ENCODE measurements at places on chromosomes 5 and 9. TPM values are rescaled to one million over a fixed set of nuclear protein-coding genes. Genes with fewer than 3 reads are reported as not detected.
A peak's percentile ranks its signal among the peaks of the same experiment; 100 is the strongest.

CCDC180 gene
- 0.03 TPM for total RNA-seq

MARVELD2 gene
- total RNA-seq: 0.17 TPM

BHMT2 gene
- total RNA-seq: not detected

FOXD4L5 gene
- not detected for total RNA-seq

IL9 gene
- not detected for total RNA-seq

GRCh38 chr5:6636293-6636692 lies 3.1 kb downstream of the SRD5A1 start:
- DNase-seq: no peak

DNA sequence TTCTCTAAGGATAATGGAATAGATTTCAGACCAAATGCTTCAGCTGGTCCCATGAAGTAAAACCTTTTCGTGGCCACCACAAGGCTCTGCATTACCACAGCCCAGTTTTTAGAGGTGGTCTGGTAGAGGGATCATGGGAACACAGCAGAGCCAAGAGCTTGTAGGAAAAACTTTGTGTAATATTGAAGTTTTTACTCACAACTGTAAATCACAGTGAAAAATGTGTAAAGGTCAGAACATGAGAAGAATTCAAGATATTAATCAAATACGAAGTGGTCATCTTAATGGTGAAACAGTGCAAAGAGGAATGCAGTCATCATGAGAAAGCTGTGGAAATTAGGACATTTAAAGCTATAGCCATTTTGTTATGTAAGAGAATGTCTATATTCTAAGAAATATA lies 197.5 kb downstream of the NPR3 start:
- no peak for DNase-seq

- no peak for DNase-seq
Measured at GRCh38 chr9:108951578-108951977, 17.4 kb downstream of the ABITRAM start.

- peak; percentile 5 for DNase-seq
Measured at GRCh38 chr9:98686961-98687855, 21.5 kb downstream of the GABBR2 start.

GRCh38 chr5:116539222-116539621 lies 35.4 kb downstream of the SEMA6A start:
- no peak for DNase-seq

GRCh38 chr5:63820577-63820976 lies 141.7 kb downstream of the HTR1A start:
- no peak for DNase-seq

- DNase-seq: no peak
Measured at GRCh38 chr9:128250839-128251731, 24.7 kb downstream of the GOLGA2 start.

DNA sequence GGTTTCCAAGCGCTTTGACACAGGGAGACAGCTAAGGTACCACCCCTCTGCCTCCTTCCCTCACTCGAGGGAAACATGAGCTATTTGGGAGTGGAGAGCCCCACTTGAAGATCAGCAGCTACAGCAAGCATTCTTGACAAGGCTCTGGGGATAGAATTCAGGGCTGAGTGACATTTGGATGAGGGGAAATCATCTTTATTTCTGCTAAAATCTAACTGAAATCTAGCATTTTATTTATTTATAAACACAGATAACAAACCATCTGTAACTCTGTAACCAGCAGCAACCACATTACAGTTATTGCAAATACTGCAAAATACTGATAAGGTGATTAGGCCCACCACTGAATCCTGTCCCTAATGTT lies 22.4 kb downstream of the RNF130 start:
- no peak for DNase-seq

DNA sequence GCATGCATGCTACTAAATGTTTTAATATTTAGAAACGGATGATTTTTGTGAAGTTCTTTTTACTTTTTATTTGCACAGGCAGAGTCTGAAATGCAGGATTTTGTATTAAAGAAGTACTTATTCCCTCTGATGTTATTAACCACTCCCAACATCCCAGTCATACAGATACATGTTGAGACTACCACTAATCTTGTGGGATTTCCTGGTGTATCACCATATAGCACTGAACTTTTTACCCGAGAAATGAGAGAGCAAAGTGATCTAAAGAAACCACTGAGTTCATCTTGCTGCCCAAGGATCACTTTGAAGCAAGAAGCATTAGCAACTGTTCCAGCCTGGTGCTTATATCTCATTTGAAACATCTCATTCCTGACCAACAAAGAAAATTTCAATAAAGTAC lies 443.8 kb downstream of the BNC2 start:
- no peak for DNase-seq

DNA sequence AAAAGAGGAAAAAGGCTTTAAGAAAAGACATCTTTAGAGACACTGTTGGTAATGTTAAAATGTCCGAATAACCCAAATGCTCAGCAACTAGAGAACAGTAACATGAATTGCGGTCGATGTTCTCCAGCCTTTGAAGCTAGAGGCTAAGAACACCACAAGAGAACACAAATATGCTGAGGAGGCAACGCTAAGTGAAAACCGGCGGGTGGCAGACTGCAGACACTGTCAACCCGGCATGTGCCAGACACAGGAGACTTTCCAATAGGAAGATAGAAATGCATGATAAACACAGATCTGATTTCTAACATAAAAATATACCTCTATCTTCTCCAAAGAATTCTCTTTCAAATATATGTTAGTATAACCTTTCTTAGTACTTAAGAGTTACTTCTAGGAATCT lies 18.4 kb upstream of the DDX41 start:
- DNase-seq: no peak

- peak; percentile 80 for DNase-seq
Measured at GRCh38 chr5:13354611-13355010, 589.9 kb downstream of the DNAH5 start.

- DNase-seq: no peak
Measured at GRCh38 chr5:172466062-172466461, 11.7 kb upstream of the SH3PXD2B start.

DNA sequence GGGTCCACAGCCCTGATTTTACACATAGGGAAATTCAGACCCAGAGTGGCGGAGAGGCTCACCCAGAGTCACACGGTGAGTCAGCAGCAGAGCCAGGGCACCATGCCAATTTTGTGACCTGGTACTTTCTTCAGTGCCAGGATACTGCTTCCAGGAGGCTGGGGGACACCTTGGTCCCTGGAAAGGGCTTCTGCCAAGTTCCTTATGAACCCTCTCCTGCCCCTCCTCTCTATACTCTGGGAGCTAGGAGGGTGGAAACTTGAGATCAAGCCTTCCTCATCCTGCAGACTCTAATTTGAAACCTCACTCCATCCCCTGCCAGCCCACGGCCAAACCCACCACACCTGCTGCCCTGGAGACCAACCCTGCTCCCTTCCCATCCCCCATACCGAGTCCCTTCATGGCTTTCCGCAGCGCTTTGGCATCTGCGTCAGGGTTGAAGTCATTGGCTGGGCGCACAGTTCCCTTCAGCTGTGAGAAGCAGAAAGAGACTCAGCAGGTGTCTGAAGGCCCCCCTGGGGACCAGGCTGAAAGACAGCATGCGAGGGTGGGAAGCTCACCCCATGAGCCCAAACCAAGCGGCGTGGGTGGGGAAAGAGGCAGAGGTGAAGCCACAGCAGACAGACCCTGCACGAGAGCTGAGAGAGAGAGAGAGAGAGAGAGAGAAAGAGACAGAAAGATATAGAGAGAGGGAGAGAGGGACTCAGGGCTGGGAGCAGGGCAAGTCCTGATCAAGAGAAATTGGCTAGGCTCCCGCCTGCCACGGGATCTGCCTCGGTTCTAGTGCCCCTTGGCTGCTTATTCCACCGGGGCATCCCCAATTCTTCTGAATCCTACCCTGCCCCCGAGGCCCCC lies 33.5 kb downstream of the ANXA6 start:
- no peak for DNase-seq

DNA sequence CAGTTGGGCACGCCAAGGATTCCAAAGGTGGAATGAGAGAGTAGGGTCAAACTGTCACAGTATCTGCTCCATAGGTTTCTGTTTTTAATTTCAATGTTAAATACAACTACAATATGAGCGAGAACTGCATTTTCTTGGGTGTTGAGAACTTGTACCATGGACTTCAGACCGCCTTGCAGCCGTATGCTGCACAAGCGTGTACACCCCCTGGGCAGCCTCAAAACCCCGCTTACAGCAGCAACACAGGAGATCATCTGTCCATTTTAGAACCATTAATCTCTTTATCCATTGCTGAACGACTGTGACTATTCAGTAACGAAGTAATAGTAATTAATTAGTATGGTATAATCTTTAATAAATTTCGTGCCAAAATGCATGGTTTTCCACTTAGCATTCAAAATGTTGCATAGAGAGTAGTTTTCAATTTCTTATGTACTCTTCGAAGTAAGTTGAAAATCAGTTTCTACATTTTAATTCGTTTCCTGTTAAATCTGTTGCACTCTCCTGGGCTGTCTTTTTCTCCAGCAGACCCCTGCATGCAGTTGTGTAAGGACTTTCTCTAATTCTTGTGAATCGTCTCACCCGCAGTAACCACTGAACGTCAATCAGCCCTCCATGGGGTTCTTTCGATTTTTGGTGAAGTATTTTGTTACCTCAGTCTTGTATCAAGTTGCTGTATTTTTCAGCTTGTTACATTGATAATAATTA lies 42.0 kb upstream of the GARNL3 start:
- DNase-seq: no peak

DNA sequence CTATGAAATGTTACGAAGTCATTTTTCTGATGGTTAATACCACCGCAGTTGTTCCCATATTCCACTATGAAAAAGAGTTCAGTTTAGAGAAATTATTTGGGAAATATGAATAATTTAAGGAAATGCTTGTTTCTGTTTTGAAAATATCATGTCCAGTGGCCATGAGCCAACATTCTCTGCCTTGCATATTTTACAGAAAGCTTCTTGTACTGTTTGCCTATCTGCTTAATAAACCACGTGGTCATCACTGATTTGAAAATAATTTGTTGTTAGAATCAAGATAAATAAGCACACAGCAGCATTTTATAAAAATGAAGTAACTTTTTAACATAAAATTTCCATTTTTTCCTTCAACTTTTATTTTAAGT lies 381.5 kb upstream of the CDH18 start:
- no peak for DNase-seq

GRCh38 chr5:3650868-3651267 lies 55.2 kb downstream of the IRX1 start:
- no peak for DNase-seq

DNA sequence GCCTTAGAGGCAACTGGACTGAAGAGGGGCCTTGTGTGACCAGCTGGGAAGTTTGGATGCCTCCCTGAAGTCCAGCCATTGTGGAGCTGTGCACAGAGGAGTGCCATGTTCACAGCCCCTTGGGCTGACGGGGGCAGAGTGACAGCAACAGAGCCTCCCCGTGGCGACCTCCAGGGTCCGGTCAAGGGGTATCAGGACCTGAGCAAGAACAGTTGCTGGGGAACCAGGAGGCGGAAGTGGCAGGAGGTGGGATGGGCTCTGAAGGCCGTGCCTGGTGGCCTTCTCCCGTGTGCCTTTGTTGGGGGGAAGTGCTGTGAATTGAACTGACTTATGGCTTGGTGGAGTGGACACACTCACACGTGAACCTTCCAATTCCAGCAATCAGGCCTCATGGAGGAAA lies 14.0 kb downstream of the BNIP1 start:
- no peak for DNase-seq

DNA sequence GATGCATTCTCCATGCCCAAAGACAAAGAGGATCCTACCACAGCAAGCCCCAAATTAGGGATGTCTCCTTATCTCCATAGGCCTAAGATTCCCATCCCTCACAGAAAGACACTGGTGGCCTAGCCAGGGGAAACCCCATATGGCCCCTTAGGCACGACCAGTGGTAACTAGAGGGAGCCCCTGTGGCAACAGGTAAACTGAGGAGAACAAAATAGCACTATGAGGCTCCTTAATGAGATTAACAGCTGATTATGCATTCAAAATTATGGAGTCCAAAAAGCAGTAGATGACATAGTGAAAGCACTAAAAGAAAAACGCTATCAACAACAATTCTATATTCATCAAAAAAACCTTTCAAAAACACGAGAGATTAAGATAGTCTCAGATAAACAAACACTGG lies 234.0 kb downstream of the DIRAS2 start:
- no peak for DNase-seq

DNA sequence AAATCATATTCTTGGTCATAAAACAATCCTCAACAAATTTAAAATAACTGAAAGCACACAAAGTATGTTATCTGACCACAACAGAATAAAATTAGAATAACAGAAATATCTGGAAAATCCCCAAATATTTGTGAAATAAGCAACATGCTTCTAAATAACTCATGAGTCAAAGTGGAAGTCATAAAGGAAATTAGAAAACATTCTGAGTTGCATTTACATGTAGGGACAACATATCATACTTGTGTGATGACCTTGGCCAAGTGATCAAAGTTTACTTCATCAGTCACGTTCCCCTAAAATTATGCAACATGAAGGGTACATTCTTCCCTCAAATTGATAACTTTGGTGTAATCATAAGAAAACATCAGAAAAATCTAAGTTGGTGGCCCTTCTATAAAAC lies 64.7 kb downstream of the CSF2 start:
- no peak for DNase-seq

- peak; percentile 93 for DNase-seq
Measured at GRCh38 chr9:107712390-107712789, 222.8 kb upstream of the KLF4 start.

DNA sequence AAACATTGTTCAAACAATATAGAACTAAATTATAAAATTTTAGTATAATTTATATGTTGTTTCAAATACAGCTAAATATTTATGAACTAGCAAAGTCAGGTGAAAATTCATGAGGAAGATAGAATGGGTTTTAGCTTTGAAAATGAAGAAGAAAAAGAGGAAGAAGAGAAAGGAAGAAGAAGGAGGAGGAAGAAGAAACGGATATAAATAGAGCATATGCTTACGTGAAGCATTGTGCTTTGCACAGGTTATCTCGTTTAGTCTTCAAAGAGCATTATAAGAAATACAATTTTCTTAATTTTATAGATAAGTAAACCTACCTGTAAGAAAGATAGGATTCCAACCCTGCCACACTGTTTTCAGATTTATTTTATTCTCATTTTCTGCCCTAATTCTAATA lies 620.6 kb upstream of the DAB2 start:
- DNase-seq: no peak

DNA sequence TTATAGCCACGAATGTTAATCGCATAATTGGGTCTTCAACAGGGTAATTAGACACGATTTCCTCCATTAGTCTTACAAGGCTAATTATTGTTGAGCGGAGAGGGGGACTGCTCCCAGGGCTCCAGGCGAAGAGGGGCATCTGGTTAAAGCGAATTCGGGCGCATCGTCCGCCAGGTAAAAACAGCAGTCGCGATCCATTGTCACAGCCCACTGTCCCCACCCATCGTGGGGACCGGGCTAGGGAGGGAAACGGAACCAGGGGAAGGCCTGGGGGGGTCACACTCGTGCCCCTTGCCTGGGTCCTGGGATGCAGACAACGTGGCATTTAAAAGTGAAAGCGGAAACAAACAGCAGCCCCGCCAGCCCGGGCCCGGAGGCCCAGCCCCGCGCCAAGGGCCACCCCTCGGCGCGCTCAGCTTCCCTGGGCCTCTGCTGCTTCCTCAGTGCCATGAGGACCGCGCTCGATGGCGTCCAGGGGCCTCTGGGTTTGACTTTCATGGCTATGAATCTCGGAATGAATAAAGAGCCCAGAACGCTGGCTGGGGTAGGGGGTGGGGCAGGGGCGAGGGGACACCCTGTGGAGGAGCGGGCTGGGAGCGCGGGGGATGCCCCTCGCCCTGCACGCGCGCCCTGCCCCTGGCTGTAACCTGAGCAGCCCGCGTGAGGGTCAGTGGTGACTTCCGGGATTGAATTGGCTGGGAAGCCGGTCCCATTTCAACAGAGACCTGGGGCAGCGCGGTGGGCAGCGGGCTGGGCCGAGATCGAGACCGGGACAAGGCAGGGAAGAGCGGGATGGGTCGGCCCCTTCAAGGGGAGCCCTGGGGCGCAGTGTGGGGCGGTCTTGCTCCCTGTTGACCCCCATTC lies 99.9 kb downstream of the GTF3C4 start:
- peak; percentile 37 for DNase-seq

GRCh38 chr5:155091063-155091648 lies 77.6 kb downstream of the KIF4B start:
- no peak for DNase-seq
